ENCODE measurements at places on chromosomes 7 and 10. TPM values are rescaled to one million over a fixed set of nuclear protein-coding genes. Genes with fewer than 3 reads are reported as not detected.

DNA sequence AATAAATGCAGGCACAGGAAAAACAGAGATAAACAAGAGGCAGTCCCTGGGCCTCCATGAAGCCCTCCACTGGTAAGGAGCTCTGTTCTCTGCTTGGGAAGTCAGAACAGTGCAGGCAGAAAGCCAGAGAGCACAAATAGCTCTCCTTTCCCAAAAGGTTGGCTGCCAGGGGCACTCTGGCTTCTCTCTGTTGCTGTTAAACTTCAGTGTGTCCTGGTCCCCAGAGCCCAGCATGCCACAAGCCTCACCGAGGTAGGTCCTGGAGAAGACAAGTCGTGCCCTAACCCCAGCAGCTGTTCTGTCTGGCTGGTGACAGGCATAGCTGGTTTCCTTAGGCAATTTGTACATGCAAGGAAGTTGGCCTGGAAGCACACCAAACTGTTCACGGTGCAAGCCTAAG, 17.3 kb downstream of the SLC16A12 start:
- DNase-seq, result no peak

DNA sequence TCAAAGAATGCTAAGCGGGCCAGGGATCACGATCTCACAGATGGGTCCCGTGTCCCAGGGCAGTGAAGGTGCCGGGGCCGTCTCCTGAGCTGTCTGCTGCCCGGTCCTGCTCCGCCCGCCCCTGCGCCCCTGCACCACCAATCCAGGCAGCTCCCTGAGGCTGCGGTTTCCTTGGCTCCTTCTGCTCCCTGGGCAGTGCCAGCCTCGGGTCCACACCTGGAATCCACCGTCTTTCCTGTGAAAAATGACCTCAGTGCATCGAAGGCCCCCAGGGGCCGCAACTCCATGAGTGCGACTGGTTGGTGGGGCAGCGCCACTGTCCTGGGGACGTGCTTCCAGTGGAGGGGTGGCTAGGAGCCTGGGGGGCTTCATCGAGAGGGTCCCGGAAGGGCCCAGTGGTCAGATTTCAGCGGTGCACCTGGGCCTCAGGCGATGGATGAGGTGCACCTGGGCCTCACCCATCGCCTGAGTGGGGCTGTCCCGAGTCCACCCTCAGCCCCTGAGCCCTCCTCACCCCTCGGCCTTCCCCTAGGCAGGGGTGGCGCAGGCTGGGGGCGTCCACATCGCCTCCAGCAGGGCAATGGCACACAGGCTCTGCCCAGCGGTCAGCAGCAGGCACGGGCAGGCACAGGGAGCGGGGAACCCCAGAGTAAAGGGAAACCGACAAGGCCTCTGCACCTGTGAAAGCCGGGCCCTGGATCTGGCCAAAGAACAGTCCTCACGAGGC, 27.2 kb downstream of the ADGRA1 start:
- peak; percentile 1 for DNase-seq

GRCh38 chr7:23332193-23332592, 33.1 kb downstream of the MALSU1 start:
- no peak for DNase-seq

- no peak for DNase-seq
Measured at GRCh38 chr7:107125475-107125874, 43.3 kb upstream of the HBP1 start.

Gene CALHM3
- not detected for total RNA-seq

Data from naive thymus-derived CD4-positive, alpha-beta T cell (primary cell).